Fibroblast of skin of left biceps (primary cell): ENCODE measurements at places on chromosomes 12 and 14.
A peak's percentile ranks its signal among the peaks of the same experiment; 100 is the strongest.

GRCh38 chr12:53717319-53717718, 9.9 kb downstream of the CALCOCO1 start:
- DNase-seq, result no peak

DNA sequence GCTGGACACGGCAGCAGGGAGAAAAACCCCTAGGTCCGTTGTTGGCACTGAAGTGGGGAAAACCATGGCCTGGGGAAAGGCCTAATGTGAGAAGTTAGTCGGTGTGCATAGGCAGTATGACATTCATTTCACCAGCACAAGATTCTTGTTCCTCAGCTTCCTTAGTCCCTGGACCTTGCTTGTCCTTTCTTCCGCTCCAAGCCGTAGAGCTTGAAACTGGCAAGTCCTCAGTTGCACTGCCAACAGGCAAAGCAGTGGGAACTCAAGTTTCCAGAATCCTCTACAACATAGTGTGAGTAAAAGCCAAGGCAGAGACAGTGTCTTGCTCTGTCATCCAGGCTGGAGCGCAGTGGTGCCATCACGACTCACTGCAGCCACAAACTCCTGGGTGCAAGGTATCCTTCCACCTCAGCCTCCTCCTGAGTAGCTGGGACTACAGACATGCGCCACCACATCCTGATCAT, 138.5 kb upstream of the AMIGO2 start:
- DNase-seq, result no peak

GRCh38 chr14:91354979-91355685, 62.5 kb downstream of the CCDC88C start:
- DNase-seq, result no peak

- DNase-seq, result no peak
Observed at GRCh38 chr14:100028990-100029677, 36.1 kb upstream of the EVL start.

DNA sequence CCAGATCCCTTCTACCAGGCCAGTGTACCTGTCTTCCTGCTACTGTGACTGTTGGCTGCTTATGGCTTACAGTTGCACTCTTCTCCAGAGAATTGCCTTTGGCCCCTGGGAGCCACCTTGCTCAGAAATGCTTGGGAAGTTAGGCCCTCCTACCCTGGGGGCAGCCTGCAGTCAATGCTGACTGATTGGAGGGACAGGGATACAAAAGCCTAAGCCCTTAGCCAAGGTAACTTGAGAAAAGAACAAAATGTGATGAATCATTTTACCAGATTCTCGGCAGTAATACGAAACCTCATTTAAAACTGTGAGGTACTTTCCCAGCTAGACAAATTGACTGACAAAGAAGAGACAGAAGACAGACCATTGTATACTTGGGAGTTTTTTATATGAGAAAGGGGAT, 47.3 kb downstream of the PTCSC3 start:
- DNase-seq, result no peak

- no peak for DNase-seq
Observed at GRCh38 chr14:61567838-61568571, 127.3 kb upstream of the HIF1A start.

GRCh38 chr12:14950421-14950820, 11.0 kb downstream of the ARHGDIB start:
- no peak for DNase-seq

GRCh38 chr12:867905-868304, 81.6 kb downstream of the RAD52 start:
- no peak for DNase-seq

- DNase-seq, result no peak
Observed at GRCh38 chr14:67265131-67265530, 23.9 kb downstream of the PALS1 start.

DNA sequence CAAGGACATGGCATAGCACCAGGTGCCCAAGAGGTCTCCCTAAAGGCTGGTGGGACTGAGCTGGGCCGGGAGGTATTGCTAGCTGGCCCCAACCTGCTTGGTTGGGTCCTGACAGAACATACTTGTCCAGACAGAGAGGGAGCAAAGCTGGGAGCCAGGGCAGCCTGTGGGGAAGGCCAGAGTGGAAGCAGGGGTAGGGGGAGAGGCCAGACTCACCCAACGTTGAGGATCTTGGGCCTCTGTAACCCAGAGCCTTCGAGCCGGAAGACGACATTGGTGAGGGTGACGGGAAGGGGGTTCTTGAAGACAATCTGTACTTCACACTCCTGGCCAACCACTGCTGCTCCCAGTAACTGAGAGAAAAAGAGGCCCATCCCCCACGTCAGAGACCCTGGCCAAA, 9.0 kb downstream of the TGM1 start:
- DNase-seq, result no peak

GRCh38 chr12:110126557-110126956, 2.4 kb downstream of the IFT81 start:
- no peak for DNase-seq

- DNase-seq, result no peak
Observed at GRCh38 chr14:73738518-73739173, 24.5 kb upstream of the PNMA1 start.

GRCh38 chr14:23094666-23095195, at the start of gene ACIN1:
ACIN1 (minus strand) TSS chr14:23095136; CDS start chr14:23095112, 24 bp downstream.
- DNase-seq, result peak; percentile 68

DNA sequence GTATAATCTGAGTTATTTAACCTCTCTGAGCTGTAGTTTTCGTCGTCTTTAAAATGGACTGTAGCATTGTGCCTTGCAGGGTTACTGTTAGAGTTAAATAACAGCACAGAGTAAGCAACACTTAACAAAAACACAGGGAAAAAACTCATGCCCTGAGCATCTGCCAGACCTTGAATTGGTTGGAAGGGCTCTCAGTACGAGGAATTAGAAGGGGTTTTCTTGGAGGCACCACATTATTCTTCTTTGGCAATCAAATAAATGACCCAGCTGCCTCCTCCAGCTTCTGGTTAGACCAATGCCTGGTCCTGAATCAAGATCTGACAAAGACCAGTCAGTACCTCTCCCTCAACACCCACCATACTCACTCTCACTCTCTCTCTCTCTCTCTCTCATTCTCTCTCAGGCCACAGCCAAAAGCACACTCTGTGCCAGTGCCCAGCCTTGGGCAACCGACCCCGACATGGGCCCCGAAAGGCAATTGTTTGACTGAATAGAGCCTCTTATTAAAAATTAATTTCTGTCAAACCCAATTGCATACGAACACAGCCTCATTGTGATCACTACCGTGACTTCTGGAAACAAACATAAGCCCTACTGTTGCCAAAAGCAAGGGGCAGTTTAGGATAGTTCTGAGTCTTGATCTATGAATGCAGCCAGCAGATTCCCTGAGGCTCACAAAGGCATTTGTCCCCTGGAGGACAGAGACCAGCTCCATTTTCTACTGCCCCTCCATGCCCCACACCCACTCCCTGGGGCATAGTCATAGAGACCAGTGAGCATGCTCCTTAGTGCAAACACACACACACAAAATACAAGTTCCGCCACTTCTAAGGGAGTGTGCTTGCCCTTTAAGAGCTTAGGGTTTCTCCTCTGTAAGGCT, 23.9 kb downstream of the DUSP6 start:
- DNase-seq, result no peak

GRCh38 chr12:81617915-81618314, 141.2 kb downstream of the PPFIA2 start:
- DNase-seq, result no peak

DNA sequence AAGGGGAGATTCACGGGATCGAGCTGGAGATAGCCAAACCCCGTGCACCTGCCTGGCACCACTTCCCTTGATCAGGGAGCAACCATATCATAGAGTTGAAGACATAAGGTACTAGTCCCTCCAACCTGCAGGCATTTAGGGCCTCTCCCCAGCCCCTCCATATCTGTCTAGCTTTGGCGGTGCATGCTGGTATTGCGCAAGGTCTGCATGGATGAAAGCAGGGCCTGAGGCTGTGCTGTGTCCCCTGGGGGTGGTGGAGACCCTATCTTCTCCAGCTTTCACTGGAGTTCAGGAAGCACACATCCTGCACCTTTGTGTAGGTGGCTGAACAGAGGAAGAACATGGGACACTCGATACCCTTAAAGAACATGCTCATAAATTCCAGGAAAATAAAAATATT, 46.9 kb downstream of the KCTD10 start:
- no peak for DNase-seq

DNA sequence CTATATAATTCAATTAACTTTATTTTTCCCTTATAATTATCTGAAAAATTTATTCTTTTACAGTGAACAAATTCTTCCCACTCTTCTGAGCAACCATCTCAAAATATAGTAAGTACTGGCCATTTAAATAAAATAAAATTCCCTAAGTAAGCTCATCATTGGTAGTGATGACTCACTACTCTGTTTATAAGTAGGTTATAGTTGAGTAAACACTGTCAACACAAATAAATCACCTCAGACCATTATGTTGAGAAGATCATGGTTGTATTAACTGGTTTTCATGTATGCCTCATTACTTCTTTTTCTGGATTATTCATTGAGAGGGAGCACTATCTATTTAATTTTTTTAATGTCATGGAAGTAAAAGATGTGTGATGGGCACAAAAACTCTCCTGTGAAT, 220.5 kb downstream of the SEC23A start:
- DNase-seq, result no peak

GRCh38 chr12:54407183-54407905, 11.7 kb downstream of the ITGA5 start:
- no peak for DNase-seq

GRCh38 chr12:108799401-108800243, 57.8 kb downstream of the SSH1 start:
- no peak for DNase-seq

DNA sequence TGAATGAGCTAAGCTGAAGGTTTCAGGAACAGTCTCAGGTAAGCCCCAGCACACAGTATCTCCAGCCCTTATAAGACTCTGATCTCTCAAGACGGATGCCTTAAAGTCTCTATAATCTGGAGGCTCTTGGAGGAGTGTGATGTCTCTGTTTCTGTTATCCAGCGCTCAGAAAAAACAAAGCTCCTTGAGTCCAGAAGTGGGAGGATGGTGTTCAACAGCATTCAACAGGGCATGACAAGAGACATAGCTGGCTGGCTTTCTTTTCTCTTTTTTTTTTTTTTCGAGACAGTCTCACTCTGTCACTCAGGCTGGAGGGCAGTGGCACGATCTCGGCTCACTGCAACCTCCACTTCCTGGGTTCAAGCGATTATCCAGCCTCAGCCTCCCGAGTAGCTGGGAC, 31.6 kb upstream of the TESC start:
- DNase-seq, result no peak

DNA sequence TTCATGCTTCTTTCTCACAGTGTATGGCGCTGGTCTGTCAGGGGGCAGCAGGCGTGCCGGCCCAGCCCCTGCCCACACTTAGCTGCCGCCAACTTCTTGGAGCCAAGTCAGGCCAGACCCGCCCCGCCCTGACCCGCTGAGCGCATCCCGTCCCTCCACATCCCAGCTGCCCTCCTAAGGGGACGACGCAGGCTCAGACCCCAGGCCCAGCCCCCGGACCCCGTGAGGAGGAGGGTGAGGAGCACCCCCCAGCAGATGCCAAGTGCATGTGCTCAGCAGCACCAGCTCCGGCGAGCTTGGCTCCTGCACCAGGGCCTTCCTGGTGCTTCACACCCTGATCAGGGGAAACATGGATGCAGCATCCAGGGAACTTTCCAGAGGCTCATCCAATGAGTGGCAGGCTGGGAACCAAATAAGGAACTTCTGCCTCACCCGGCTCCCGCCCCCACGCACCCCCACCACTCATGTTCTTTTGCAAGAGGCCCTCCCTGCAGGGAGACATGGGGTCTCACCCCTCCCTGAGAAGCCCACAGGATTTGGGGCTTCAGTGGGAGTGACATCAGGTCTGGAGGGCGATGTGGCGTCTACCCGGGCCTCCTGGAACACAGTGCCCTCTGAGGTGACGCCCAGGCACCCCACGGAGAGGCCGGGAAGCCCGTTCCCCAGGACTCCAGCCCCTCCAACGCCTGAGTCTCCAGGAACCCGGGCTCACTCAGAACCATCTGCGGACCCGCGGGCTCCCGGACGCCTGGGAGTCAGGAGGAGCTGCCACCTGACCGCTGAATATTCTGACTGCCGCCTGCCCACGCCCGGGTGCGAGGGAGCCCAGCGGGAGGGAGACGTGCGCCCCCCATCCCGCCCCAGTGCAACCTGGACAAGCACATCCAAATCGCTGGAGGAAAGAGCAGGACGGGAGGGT, 70.0 kb upstream of the GALNT9 start:
- DNase-seq, result no peak

- no peak for DNase-seq
Observed at GRCh38 chr14:54787261-54787660, 115.4 kb downstream of the GCH1 start.

DNA sequence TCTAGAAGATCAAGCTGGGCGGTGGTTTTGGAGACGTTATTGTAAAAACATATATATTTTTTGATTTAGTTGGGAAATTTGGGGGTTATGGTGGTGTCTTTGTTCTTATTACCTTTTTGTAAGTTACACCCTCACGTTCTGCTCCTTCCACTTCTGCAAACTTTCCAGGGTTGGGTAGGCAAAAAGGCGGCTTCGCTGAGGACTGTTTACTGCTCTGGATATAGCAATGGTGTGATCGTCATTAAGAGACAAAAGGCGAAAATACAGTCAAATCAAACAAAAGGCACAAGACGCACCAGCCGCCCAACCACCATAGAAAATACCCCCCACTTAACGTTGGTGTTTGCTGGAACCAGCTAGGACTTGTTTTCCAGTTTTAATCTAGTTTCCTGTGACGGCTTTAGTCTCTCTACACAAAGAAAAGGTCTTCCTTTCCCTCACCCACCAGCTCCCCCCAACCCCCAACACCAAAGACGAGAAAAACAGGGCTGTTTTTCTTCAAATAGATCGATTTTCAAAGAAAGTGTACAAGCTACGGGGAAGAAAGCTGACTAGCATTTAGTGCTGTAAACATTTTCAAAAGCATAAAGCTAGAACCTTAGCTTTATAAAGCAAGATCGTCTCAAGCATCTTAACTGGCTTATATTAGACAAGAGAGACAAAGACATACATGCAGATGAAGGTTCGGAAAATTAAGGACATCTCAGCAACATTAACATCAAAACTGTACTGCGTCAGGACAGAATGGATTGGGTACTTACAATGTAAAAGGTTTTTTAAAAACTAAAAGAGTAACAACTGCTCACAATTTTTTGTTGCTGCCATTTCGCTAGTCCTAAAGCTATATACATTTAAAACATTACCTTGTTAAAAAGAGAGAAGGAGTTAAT, 2.0 kb upstream of the SETD1B start:
- DNase-seq, result no peak

GRCh38 chr14:88545256-88545655, 9.6 kb downstream of the PTPN21 start:
- no peak for DNase-seq

- no peak for DNase-seq
Observed at GRCh38 chr12:75888874-75889613, 142.5 kb downstream of the PHLDA1 start.

DNA sequence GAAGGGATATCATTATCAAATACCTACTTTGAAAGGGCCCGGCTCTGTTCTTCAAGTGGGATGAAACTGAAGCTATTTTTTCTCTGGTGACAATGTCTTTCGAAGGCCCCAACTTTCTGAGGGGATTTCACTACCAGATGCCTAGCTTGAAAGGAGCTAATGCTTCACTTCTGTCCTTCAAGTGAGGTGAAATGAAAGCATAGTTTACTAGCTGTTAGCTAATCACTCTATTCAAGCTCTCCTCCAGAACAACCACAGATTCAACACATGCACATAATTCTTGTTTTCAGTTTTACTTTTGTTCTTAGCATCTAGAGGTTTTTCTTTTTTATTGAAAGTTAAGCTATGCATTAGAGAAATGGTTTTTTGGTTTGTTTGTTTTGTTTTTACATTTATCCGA, 571.4 kb downstream of the NOVA1 start:
- no peak for DNase-seq
